Calu3 (cell line): ENCODE measurements at places on chromosomes 4 and X. TPM values are rescaled to one million over a fixed set of nuclear protein-coding genes. Genes with fewer than 3 reads are reported as not detected.

DNA sequence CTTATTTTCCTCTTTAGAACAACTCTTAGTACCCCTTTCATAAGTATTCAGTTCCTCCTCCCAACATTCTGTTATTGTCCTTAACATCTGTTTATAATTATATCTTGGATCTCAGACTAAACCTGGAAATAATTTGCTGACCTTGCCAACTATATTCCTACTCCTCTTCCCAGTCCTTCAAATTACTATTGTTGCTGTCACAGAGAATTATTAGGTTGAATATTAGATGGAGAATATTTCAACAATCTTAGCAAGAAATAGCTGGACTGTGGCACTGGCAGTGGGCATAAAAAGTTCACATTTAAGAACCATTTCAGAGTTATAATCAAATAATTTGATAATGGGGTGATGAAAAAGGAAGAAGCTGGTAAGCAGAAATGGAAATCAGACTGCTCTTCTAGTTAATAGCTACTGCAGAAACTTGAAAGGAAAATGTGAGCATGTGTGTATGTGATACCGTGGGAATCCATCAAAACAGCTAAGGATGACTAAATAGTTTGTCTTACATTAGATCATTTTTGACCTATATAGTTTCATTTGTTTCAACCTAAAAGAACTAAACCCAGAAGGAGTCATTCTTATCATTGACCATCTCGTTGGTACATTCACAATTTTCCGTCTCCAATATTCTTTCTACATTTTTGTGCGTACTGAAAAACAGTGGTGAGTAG, 43.3 kb upstream of the PRDM8 start:
- no peaks in the 10 kb centered on the region for H3K4me1 ChIP-seq
- H3K27ac ChIP-seq = no peak overlapping the region
- no peaks in the 10 kb centered on the region for H3K27me3 ChIP-seq
- no peak overlapping the region for H3K4me3 ChIP-seq

DNA sequence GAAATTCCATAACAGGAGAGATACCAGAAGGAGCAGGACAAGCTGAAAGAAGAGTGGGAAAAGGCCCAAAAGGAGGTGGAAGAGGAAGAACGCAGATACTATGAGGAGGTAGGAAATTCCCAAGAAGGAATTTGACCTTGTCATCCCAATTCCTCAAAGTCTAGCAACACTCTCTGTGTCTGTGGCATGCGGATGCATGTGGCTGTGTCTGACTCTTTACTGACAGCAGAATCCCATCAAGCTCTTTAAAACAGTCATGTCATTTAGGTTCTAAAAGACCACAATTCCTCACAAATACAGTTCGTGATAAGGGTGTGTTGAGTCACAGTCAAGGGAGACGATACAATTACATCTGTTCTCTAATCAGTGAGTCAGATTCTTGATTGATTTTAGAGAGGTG, 68.5 kb downstream of the PHOX2B start:
- peaks cover 17% of the 10 kb centered on the region for H3K36me3 ChIP-seq
- H3K4me1 ChIP-seq = no peaks in the 10 kb centered on the region
- no peak overlapping the region for H3K27ac ChIP-seq
- no peak overlapping the region for H3K4me3 ChIP-seq
- no peak for DNase-seq

- no peaks in the 10 kb centered on the region for H3K27me3 ChIP-seq
- H3K4me3 ChIP-seq = no peak overlapping the region
- H3K36me3 ChIP-seq = no peaks in the 10 kb centered on the region
- H3K4me1 ChIP-seq = no peaks in the 10 kb centered on the region
- DNase-seq = no peak
- H3K27ac ChIP-seq = no peak overlapping the region
Observed at GRCh38 chr4:102246416-102246815, 98.9 kb downstream of the SLC39A8 start.

DNA sequence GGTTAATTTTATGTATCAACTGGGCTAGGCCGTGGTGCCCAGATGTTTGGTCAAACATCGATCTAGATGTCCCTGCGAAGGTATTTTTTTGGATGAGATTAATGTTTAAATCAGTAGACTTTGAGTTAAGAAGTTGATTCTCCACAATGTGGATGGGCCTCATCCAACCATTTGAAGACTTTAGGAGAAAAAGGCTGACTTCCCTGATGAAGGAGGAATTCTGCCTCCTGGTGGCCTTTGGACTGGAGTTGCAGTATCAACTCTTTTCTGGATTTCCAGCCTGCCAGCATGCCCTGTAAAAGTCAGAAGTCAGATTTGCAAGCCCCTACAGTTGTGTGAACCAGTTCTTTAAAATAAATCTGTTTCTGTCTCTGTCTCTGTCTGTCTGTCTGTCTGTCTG, 91.4 kb downstream of the STK32B start:
- H3K4me1 ChIP-seq = no peaks in the 10 kb centered on the region
- H3K27ac ChIP-seq = no peak overlapping the region
- H3K4me3 ChIP-seq = no peak overlapping the region
- H3K36me3 ChIP-seq = no peaks in the 10 kb centered on the region
- no peaks in the 10 kb centered on the region for H3K27me3 ChIP-seq

DNA sequence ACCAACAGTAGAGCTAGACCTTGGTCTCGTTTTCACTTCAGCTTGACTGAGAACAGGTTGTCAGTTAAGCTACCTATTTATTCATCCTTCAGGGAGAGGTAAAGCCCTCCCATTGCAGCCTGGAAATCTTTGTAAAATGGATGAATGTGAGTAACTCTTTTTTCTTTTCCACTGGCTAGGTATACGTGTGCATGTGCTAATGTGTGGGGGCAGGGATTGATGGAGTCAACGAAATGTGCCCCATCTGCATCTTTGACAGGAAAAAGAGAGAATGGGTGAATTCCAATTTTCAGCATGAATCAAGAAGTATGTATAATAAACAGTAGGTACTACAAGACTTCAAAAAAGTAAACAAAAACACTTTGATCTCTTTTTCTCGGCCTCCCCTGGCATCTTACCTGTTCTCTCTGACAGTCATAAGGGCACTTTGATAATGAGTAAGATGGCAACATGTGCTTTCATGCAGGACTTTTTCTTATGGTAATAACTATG, at the start of gene IL21:
Gene IL21, minus strand, starts transcription at position 51 of the 492 bp plus-strand sequence. CDS start 55 bp downstream, outside the sequence.
- DNase-seq = no peak
- no peaks in the 10 kb centered on the region for H3K36me3 ChIP-seq
- no peaks in the 10 kb centered on the region for H3K27me3 ChIP-seq
- H3K4me3 ChIP-seq = no peak within 1 kb of the TSS

DNA sequence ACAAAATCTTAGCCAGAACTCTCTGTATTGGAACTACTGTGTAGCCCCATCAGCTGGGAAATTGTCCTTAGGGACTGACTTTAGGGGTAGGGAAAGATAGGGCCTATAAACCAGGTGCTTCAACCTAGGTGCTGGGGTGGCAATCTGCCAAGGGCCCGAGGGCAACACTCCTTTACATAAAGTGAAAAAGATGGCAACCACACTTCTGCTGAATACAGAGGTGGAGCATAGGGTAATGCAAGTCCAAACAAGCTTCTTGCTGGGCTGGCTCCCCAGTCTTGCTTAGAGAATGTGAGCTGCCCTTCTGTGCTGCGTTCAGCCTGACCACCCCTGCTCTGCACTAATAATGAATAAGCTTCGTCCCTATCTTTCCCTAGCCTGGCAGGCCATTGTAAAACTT, 9.8 kb downstream of the ZBTB33 start:
- H3K4me3 ChIP-seq = no peak overlapping the region
- H3K27ac ChIP-seq = no peak overlapping the region
- H3K4me1 ChIP-seq = no peaks in the 10 kb centered on the region
- DNase-seq = no peak

GRCh38 chrX:150610043-150610442, 41.6 kb downstream of the MTM1 start:
- no peak overlapping the region for H3K27ac ChIP-seq
- no peak overlapping the region for H3K4me3 ChIP-seq
- H3K36me3 ChIP-seq = no peaks in the 10 kb centered on the region
- DNase-seq = no peak
- H3K4me1 ChIP-seq = no peaks in the 10 kb centered on the region
- H3K27me3 ChIP-seq = no peaks in the 10 kb centered on the region

DNA sequence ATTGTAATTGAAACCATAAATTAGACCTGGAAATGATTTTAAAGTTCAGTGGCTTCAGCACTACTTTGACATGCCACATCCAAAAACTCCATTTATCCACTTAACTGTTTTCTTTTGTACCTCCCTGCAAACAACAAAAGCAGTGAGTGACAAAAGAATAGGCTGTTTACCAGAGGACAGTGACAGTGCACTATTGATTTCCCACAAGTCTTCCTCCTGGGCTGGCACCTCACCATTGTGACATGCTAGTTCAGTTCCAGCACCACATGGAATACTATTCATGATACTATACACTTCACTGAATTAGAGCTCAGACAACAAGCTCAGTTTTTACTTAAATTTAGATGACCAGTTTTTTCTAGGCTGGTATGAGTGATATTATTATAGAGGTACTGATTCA, 29.3 kb downstream of the MOSPD2 start:
- no peaks in the 10 kb centered on the region for H3K27me3 ChIP-seq
- H3K4me1 ChIP-seq = no peaks in the 10 kb centered on the region
- no peak overlapping the region for H3K27ac ChIP-seq
- no peak overlapping the region for H3K4me3 ChIP-seq

GRCh38 chrX:13933352-13933751, 96.3 kb downstream of the GEMIN8 start:
- DNase-seq = no peak
- no peak overlapping the region for H3K4me3 ChIP-seq
- peaks cover 8% of the 10 kb centered on the region for H3K36me3 ChIP-seq
- H3K27me3 ChIP-seq = no peaks in the 10 kb centered on the region

GRCh38 chr4:165207016-165207430, 338 bp upstream of the KLHL2 start:
- H3K4me1 ChIP-seq = peaks cover 35% of the 10 kb centered on the region
- DNase-seq = no peak
- H3K4me3 ChIP-seq = peak overlapping the region; percentile 58
- peak overlapping the region; percentile 9 for H3K27ac ChIP-seq

GRCh38 chrX:64229154-64229553, 1.3 kb downstream of the ASB12 start:
- no peak for DNase-seq
- no peak overlapping the region for H3K4me3 ChIP-seq
- H3K27me3 ChIP-seq = no peaks in the 10 kb centered on the region
- no peaks in the 10 kb centered on the region for H3K36me3 ChIP-seq
- H3K27ac ChIP-seq = no peak overlapping the region
- no peaks in the 10 kb centered on the region for H3K4me1 ChIP-seq

DNA sequence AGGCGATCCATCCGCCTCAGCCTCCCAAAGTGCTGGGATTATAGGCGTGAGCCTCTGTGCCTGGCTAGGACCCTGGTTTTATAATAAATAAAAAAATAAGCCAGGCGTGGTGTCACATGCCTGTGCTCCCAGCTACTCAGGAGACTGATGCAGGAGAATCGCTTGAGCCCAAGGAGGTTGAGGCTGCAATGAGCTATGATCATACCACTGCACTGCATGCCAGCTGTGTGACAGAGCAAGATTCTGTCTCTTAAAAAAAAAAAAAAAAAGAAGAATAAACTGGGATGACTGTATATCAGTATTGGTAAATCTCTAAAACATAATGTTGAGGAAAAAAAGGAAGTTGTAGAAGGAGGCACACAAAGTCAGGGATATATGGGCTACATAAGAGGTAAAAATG, 45.7 kb upstream of the SLC34A2 start:
- H3K4me3 ChIP-seq = no peak overlapping the region
- no peak for DNase-seq
- no peaks in the 10 kb centered on the region for H3K27me3 ChIP-seq
- H3K36me3 ChIP-seq = no peaks in the 10 kb centered on the region

DNA sequence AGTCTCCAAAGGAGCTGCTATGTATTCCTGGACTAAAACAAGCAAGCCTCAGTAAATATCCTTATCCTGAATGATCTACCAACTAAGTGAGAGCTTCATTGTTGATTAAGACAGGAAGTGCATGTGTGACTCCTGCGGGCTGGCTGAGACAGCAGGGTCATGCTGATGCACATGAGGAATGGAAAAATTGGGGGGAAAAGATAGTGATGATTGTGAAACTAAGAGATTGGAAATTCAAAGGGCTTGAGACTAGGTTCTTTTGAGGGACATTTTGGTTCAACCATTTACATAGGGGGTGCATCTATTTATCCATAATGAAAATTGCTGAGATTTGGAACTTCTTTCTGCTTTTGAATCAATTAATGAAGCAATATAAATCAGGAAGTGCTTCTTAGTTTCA, 61.1 kb upstream of the C1QTNF7 start:
- H3K27me3 ChIP-seq = peaks cover 11% of the 10 kb centered on the region
- no peaks in the 10 kb centered on the region for H3K36me3 ChIP-seq
- no peak for DNase-seq
- H3K27ac ChIP-seq = no peak overlapping the region

DNA sequence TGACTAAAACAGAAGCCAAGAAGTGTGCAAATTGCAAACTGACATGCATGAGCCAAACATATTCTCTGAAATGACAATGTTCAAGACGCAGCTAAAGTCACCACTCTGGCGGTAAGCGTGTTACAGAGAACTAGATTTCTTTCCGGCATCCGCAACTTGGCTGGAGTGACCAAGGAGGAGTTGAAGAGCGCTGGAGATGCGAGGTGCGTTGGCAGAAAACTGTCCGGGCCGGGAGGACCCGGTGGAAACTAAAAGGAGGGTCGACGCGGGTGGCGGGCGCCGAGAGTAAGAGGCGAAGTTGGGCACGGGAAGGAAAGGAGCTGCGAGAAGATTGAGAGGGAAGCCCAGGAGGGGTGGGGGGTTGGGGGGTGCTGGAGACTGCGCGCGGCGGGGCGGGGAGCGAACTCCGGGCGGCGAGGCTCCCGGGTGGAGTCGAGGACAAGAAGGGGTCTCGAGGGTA, 807 bp downstream of the SEL1L3 start:
- H3K4me1 ChIP-seq = peaks cover 57% of the 10 kb centered on the region
- H3K4me3 ChIP-seq = peak overlapping the region; percentile 97
- DNase-seq = no peak
- H3K36me3 ChIP-seq = peaks cover 37% of the 10 kb centered on the region
- H3K27ac ChIP-seq = peak overlapping the region; percentile 92
- H3K27me3 ChIP-seq = no peaks in the 10 kb centered on the region

- H3K36me3 ChIP-seq = no peaks in the 10 kb centered on the region
- DNase-seq = no peak
- no peak overlapping the region for H3K27ac ChIP-seq
- no peaks in the 10 kb centered on the region for H3K4me1 ChIP-seq
- H3K4me3 ChIP-seq = no peak overlapping the region
Observed at GRCh38 chrX:150408561-150408960, 45.4 kb downstream of the MAMLD1 start.

DNA sequence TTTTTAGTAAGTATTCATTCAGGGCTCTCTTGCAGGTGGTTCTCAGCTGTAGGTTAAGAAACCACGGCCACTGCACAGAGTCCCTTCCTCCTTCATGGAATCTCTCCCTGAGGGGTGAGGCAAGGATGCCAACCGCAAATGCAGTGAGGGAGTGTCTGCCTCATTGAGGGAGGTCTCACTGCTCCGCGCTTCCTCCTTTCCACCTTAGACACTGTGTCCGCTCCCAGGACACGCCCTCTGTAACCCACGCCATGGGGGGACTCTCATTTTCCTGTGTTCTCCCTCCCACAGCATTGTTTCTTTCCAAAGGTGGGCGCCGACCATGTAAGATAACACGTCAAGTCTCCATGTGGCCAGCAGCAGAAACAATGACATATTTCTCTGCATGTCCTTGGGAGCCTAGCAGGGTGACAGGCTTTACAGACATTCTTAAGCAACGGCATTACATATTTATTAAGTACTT, 63.2 kb downstream of the SEPSECS start:
- H3K4me3 ChIP-seq = no peak overlapping the region
- H3K36me3 ChIP-seq = no peaks in the 10 kb centered on the region
- H3K27ac ChIP-seq = no peak overlapping the region
- DNase-seq = no peak
- no peaks in the 10 kb centered on the region for H3K27me3 ChIP-seq

The ETDB gene
- not detected in 2 replicates for total RNA-seq

The FATE1 gene
- total RNA-seq = not detected in 2 replicates

The RAB9B gene
- total RNA-seq = 1.3 and 1.5 TPM in 2 replicates

The OTUD6A gene
- total RNA-seq = not detected in 2 replicates

The SLC25A43 gene
- total RNA-seq = 14.3 and 15.5 TPM in 2 replicates

The SMIM43 gene
- not detected in 2 replicates for total RNA-seq
